ENCODE measurements at places on chromosomes 2 and 18.

DNA sequence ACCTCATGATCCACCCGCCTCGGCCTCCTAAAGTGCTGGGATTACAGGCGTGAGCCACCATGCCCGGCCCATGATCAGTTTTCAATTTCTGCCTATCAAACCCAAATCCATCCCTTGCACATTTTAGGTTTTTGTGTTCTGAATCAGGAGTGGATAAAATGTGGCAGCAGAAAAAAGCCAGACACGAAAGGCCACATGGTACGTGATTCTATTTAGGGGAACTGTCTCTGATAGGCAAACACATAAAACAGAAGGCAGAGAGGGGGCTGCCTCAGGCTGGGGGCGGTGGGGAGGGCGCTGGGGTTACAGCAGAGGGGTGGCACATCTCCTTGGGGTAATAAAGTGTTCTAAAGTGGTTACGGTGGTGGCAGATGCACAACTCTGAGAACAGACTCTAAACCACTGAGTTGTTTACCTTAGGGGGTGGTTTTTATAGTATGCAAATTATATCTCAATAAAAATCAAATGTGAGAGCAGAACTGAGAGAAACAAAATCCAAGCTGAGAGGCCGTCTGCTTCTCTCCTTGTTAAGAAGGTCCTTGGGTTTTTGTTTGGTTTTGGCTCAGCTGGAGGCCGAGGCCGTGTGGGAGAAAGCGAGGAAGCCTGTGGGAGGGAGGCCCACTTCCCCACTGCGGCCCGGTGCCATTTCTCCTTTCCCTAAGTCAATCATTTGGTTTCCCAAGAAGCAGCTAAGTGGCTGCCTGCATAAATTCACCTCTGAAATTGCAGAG, 78.0 kb downstream of the SOWAHC start:
- DNase-seq = no peak

GRCh38 chr2:56933976-56934375, 750.2 kb downstream of the CCDC85A start:
- no peak for DNase-seq

DNA sequence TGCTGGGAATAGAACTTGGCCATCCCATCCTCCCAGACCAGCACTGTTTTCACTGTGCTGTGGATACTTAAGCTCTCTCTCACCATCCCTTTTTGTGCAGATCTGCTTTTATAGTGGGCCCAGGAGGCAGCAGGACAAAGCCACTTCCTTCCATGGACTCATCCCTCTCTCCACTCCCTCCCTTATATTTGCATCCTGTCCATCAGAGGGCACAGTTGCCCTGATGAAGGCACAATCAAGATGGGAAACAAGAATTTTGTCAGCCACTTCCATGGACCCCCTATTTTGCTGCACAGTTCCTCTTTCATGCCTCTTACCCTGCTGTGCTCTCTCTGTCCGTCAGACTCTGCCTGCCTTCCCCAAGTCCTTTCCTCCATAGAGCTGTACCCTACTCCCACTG, 338.7 kb downstream of the HRH4 start:
- no peak for DNase-seq

- DNase-seq = no peak
Observed at GRCh38 chr2:134815741-134816140, 22.7 kb upstream of the ACMSD start.

DNA sequence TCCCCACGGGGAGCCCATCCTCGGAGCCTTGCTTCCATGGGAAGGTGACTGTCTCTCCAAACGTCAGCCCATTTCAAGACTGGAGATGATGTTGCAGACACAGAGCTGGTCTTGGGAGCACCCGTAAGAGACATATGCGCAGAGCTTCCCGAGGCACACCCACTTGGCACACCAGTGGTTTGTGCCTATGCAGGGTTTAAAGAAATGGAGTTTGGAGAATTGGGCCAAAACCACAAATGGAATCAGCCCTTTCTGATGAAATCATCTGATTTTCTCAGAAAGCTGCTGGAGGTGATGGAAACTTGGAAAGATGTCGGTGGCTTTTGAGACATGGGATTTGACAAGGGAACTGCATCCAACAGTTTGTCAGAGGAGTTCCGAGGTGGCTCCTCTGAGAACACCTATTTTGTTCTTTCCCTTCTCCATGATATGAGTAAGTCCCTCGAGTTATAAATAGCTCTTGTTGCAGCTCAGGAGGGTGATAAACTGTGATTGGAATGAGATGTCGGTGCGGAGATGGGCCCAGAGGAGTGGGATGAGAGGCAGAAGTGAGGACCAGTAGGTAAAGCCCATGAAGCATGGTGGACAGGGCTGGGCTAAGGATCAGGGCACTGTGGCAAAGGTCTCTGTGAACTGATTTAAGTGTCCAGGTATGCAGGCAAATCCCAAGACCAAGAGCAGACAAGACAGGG, 225.7 kb downstream of the ACKR3 start:
- DNase-seq = no peak

Data from kidney tubule cell (primary cell).